A549 treated with Hydrocortisone at 1 μM for 4 hours (cell line): ENCODE measurements at places on chromosomes 2 and 18. TPM values are rescaled to one million over a fixed set of nuclear protein-coding genes. Genes with fewer than 3 reads are reported as not detected.

SLC4A3 gene
- 2.5 to 3.3 TPM (median 3.1 TPM) in 5 replicates for total RNA-seq

ARHGEF33 gene
- total RNA-seq = 0.02 to 0.05 TPM (median 0.02 TPM) in 4 of 5 replicates, not detected in the other

IMPACT gene
- 10.6 to 15.4 TPM (median 13.1 TPM) in 5 replicates for total RNA-seq

TRAPPC8 gene
- total RNA-seq = 11.9 to 16.1 TPM (median 12.8 TPM) in 5 replicates

RAD51AP2 gene
- not detected in 5 replicates for total RNA-seq

ALLC gene
- total RNA-seq = 0.07 TPM in 1 of 5 replicates, not detected in the others

CXCR4 gene
- total RNA-seq = 0.46 to 0.99 TPM (median 0.56 TPM) in 5 replicates

CABYR gene
- total RNA-seq = 13.8 to 18.9 TPM (median 14.4 TPM) in 5 replicates

FAM124B gene
- not detected in 5 replicates for total RNA-seq

LYPD6B gene
- 0.10 TPM in 1 of 5 replicates, not detected in the others for total RNA-seq

CCDC85A gene
- 0.29 to 0.33 TPM (median 0.32 TPM) in 5 replicates for total RNA-seq

TGFA gene
- 4.4 to 6.0 TPM (median 4.6 TPM) in 5 replicates for total RNA-seq

SCN1A gene
- not detected in 5 replicates for total RNA-seq

KATNAL2 gene
- total RNA-seq = 1.2 to 2.0 TPM (median 1.7 TPM) in 5 replicates

UGT1A3 gene
- total RNA-seq = 0.06 to 0.20 TPM (median 0.14 TPM) in 4 of 5 replicates, not detected in the other

CLEC4F gene
- not detected in 5 replicates for total RNA-seq

CCDC148 gene
- total RNA-seq = 0.30 to 0.45 TPM (median 0.33 TPM) in 5 replicates

SKOR2 gene
- not detected in 5 replicates for total RNA-seq

OTOS gene
- total RNA-seq = not detected in 5 replicates

TSGA10 gene
- 3.2 to 4.2 TPM (median 4.1 TPM) in 5 replicates for total RNA-seq

NCKAP5 gene
- 0.71 to 1.3 TPM (median 0.97 TPM) in 5 replicates for total RNA-seq

VAMP5 gene
- 0.20 to 0.25 TPM in 2 of 5 replicates, not detected in the others for total RNA-seq

UGT1A8 gene
- total RNA-seq = 0.05 to 0.06 TPM in 2 of 5 replicates, not detected in the others

EGR4 gene
- total RNA-seq = 0.13 to 0.33 TPM (median 0.15 TPM) in 5 replicates

C2orf78 gene
- not detected in 5 replicates for total RNA-seq

ADD2 gene
- 18.8 to 28.6 TPM (median 25.3 TPM) in 5 replicates for total RNA-seq

PROKR1 gene
- not detected in 5 replicates for total RNA-seq

SERPINB4 gene
- total RNA-seq = 0.09 to 0.25 TPM (median 0.18 TPM) in 4 of 5 replicates, not detected in the other

C2orf66 gene
- 0.06 to 0.07 TPM in 2 of 5 replicates, not detected in the others for total RNA-seq

NTSR2 gene
- 0.05 to 0.09 TPM in 2 of 5 replicates, not detected in the others for total RNA-seq

DHRS9 gene
- 3.0 to 4.7 TPM (median 3.9 TPM) in 5 replicates for total RNA-seq

PRADC1 gene
- total RNA-seq = 19.3 to 27.7 TPM (median 24.9 TPM) in 5 replicates

NEU2 gene
- total RNA-seq = not detected in 5 replicates

EML6 gene
- 1.0 to 1.6 TPM (median 1.4 TPM) in 5 replicates for total RNA-seq

APLF gene
- 0.51 to 0.70 TPM (median 0.66 TPM) in 5 replicates for total RNA-seq

ACADL gene
- 0.08 to 0.15 TPM (median 0.14 TPM) in 5 replicates for total RNA-seq

RBM43 gene
- total RNA-seq = 2.8 to 4.0 TPM (median 3.3 TPM) in 5 replicates

STK25 gene
- total RNA-seq = 97.3 to 112 TPM (median 106 TPM) in 5 replicates

CNDP1 gene
- not detected in 5 replicates for total RNA-seq

IL18RAP gene
- total RNA-seq = 0.03 to 0.09 TPM (median 0.06 TPM) in 4 of 5 replicates, not detected in the other

LBX2 gene
- 2.4 to 4.3 TPM (median 3.6 TPM) in 5 replicates for total RNA-seq

SERPINB11 gene
- 0.07 TPM in 1 of 5 replicates, not detected in the others for total RNA-seq

RETREG2 gene
- 69.9 to 85.9 TPM (median 81.8 TPM) in 5 replicates for total RNA-seq

TIGD1 gene
- 3.4 to 5.6 TPM (median 4.6 TPM) in 5 replicates for total RNA-seq

ACMSD gene
- not detected in 5 replicates for total RNA-seq

DSG2 gene
- 43.0 to 81.7 TPM (median 62.8 TPM) in 5 replicates for total RNA-seq

ANKRD53 gene
- total RNA-seq = 0.11 to 0.12 TPM in 2 of 5 replicates, not detected in the others

RTP5 gene
- total RNA-seq = not detected in 5 replicates

SETBP1 gene
- 0.37 to 0.59 TPM (median 0.57 TPM) in 5 replicates for total RNA-seq

CD28 gene
- total RNA-seq = not detected in 5 replicates

ARL4C gene
- total RNA-seq = 45.0 to 54.6 TPM (median 47.4 TPM) in 5 replicates
